ENCODE measurements at places on chromosomes 2 and 18. TPM values are rescaled to one million over a fixed set of nuclear protein-coding genes. Genes with fewer than 3 reads are reported as not detected.

DNA sequence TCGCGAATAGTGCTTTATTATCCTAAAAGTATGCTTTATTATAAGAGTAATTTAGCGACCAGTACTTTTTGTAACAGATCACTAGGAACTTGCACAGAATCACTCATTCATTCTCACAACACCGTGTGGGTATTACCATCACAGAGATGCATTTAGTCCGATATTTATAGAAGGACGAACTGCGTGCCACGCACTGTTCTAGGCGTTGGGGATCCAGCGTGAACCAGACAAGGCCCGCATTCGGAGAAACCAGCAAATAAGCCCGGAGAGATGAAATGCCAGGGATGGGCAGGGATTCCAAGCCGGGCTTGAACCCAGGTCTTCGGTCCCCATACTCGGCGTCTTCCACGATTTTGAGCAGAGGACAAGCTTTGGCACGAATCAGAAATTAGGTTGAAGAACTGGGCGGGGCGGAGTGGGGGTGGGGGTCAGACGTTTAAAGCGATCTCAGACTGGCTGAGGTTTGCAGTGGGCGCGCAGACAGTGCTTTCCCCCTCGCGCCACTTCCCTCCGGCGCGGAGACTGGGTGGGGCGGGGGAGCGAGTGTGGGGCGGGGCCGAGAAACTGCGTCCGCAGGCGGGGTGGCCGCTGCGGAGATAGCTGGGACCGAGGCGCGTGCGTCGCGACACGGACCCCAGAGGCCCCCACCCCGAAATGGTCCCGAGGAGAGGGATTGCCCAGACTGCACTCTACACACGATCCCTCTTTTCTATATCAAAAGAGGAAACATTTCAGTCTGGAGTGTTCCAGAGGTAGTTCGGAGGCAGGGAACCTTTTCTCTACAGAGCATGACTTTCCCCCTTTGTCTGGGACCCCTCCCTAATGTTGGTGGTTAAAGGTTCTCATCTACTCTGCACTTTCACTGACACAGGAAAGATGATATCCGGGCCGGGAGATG lies 1.1 kb upstream of the CXCR4 start:
- H3K36me3 ChIP-seq = peaks cover 34% of the 10 kb centered on the region
- H3K27me3 ChIP-seq = peaks cover 6% of the 10 kb centered on the region
- H3K4me1 ChIP-seq = peaks cover 50% of the 10 kb centered on the region
- peak overlapping the region; percentile 98 for H3K4me3 ChIP-seq
- peak; percentile 94 for DNase-seq

- DNase-seq = no peak
- no peaks in the 10 kb centered on the region for H3K4me1 ChIP-seq
- H3K36me3 ChIP-seq = no peaks in the 10 kb centered on the region
- H3K27ac ChIP-seq = no peak overlapping the region
- H3K4me3 ChIP-seq = no peak overlapping the region
Observed at GRCh38 chr2:185255566-185255965, 483.0 kb upstream of the FSIP2 start.

DNA sequence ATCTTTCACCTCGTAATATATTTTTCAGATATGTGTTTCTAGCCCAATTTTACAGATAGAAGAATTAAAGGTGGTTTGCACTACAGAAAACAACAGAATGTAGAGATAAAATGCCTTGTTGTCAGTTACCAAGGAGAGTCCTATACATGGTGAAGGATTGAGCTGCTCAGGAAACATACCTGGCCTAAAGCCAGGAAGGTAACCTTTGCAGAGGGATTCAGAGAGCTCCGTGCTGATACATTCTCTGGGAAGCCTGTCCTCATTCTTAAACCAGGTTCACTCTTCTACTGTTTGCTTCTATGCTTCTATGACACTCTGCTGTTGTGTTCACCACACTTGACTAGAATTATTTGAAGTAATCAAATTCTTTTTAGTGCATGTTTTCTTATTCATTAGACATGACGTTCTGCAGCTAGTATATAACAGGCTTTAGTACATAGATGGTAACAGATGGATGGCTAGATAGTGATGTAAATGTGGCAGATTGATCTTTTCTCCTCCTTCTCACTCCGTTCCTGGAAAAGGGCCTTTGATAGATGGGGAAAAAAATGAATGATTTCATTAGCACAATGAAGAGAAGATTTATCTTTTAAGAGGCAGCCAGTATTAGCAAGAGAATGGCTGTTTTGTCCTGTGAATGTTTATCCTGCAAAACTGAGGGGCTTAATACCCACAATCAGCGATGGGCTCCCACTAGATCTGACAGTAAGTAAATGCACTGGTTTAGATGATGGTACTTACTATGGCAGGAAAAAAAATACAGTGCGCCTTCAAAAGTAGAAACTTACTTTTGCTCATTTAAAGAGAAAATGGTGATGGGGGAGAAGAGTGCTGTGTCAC lies 589.6 kb upstream of the FAM98A start:
- H3K4me3 ChIP-seq = no peak overlapping the region
- no peaks in the 10 kb centered on the region for H3K36me3 ChIP-seq
- no peak for DNase-seq
- H3K4me1 ChIP-seq = no peaks in the 10 kb centered on the region
- H3K27ac ChIP-seq = no peak overlapping the region

DNA sequence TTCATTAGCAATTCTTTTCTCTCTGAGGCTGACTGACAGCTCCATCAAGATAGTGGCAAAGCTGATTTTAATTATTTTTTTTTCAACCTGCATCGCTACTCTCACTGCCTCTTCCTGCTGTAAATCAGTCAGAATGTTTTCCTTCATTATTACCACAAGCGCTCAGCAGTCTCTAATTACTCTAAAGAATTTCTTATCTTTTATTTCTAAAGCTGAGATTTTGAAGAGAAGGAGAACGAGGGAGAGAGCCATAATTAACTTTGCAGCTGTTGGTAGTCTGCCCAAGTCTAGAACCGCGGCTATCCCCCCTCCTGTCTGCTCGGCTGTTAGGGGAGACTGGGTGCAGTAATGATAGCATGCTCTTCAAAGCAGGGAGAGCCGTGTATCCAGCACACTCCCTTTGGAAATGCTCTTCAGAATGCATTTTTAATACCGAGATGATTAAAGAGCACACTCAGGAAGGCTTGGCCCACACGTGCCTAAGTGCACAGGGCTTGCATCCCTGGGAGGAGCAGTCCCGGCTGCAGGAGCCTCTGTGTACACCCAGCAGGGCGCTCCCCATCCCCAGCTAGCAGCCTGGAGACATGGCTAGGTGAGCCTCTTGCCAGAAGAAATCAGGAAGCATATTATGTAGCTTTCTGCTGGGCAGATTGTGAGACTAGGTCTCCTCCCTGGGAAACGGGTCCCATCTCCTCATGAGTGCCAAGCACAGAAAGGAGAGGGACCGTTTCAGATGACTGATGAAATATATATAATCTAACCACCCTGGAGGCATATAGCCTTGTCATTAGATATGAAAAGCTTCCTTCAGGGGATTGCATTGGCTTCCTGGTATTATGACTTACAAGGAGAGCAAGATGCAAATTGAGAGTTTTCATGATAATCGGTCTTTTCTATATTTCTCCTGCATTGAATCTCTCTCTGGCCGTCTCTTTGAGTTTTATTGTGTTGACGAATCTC lies 555.2 kb downstream of the CMPK2 start:
- no peak for DNase-seq
- no peaks in the 10 kb centered on the region for H3K4me1 ChIP-seq
- no peaks in the 10 kb centered on the region for H3K27me3 ChIP-seq
- no peaks in the 10 kb centered on the region for H3K36me3 ChIP-seq

DNA sequence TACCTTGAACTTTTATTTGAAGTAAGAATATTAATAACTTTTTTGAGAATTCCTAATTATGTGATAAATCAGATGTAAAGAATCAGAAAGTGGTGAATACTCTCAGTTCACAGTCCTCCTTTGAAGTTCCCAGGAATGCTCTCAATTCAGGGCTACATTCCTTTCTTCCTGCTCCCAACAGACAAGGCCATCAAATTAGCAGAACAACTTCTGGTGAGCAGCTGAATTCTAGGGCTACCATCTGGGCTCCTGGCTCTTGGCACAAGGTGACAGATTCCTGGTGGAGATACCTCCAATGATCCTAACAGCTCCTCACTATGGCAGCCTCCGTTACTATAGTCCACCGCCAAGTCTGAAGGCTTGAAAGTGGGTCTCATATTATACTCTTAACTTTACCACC lies 37.8 kb upstream of the OLA1 start:
- no peak overlapping the region for H3K27ac ChIP-seq
- H3K36me3 ChIP-seq = no peaks in the 10 kb centered on the region
- no peak overlapping the region for H3K4me3 ChIP-seq
- peaks cover 4% of the 10 kb centered on the region for H3K4me1 ChIP-seq

GRCh38 chr18:64219517-64219916 lies 70.6 kb upstream of the LINC00305 start:
- H3K4me3 ChIP-seq = no peak overlapping the region
- no peaks in the 10 kb centered on the region for H3K36me3 ChIP-seq
- no peaks in the 10 kb centered on the region for H3K4me1 ChIP-seq
- no peak overlapping the region for H3K27ac ChIP-seq
- no peak for DNase-seq
- H3K27me3 ChIP-seq = no peaks in the 10 kb centered on the region

GRCh38 chr2:128474036-128474955 lies 155.6 kb upstream of the HS6ST1 start:
- no peak overlapping the region for H3K4me3 ChIP-seq
- peaks cover 8% of the 10 kb centered on the region for H3K36me3 ChIP-seq
- H3K4me1 ChIP-seq = peaks cover 21% of the 10 kb centered on the region

DNA sequence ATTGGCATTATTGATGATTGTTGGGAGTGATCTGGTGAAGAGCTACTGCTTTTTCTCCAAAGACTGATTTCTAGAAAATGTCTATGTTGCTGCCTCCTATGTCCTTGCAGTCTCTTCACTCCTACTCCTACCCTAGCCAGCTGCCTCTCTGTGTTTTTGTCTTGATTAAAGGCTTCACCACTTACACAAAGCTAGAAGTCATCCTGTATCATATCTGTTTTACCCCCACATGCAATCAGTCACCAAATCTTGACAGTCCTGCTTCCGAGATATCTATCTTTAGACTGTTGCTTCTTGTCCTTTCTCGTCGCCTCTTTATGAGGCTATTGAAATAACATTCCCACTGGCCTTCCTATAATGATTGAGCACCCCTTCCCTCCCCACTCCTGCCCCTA lies 84.5 kb upstream of the ITGA4 start:
- peaks cover 27% of the 10 kb centered on the region for H3K4me1 ChIP-seq
- H3K27ac ChIP-seq = no peak overlapping the region
- H3K36me3 ChIP-seq = peaks cover 5% of the 10 kb centered on the region

DNA sequence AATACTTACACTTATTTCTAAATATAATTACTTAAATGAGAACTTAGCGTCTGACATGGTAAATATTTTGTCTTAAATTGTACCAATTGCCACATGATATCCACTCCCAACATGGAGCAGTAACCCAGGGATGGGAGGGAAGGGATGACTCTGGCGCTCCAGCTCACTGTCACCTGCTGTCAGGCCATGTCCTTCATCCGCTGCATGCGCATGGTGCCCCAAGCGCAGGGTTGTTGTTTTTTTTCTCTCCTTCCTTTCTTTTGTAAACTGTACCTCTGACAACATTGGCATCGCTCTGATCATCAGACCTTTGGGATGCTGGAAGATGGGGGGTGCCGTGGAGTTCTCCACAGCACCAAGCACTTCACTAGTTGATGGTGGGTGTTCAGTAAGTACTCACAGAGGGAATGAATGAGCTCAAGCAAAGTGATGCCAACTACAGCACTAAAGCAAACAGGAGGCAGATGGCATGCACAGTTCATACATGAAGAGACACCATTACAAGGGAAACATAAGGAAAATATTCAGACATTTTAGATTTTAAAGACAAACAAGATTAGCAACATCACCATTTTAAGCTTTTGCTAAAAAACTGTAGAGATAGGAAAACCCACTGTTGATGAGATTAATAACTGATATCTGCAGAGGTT lies 247.8 kb downstream of the GBX2 start:
- no peak overlapping the region for H3K4me3 ChIP-seq
- H3K36me3 ChIP-seq = no peaks in the 10 kb centered on the region

DNA sequence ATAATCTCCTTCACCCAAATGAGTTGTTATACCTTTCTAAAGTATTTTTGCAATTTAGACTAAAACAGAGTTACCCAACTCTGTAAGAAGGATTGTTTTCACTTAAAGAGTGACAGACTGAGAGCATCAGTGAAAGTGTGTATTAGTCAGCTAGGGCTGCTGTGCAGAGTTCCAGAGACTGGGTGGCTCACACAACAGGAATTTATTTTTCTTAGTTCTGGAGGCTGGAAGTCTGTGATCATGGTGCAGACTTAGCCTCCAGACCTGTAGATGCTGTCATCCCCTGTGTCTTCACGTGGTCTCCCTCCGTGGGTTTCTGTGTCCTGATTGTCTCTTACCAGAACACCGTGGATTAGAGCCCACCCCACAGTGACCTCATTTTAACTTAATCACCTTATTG lies 40.0 kb downstream of the BCL2L11 start:
- H3K36me3 ChIP-seq = peaks cover 32% of the 10 kb centered on the region
- H3K27me3 ChIP-seq = no peaks in the 10 kb centered on the region
- DNase-seq = no peak

DNA sequence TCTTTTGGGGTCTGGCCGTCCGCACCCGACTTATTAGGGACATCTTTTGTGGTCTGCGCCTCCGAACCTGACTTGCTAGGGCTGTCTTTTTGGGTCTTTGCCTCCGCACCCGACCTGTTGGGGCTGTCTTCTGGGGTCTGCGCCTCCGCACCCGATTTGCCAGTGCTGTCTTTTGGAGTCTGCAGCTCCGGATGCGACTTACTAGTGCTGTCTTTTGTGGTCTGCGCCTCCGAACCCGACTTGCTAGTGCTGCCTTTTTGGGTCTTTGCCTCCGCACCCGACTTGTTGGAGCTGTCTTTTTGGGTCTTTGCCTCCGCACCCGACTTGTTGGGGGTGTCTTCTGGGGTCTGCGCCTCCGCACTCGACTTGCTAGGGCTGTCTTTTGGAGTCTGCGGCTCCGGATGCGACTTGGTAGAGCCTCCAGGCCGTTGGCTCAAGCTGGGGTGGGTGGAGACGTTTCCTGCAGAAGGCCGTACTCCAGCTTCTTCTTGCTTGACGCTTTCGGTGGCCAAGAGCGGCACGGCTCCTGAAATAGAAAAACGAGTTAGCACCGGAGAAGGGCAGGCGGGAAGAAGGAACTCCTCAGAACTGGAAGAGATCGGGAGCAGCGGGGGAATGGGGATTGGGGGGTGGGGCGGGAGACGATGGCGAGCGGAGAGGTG lies 498 bp downstream of the TGOLN2 start:
- peaks cover 56% of the 10 kb centered on the region for H3K36me3 ChIP-seq
- H3K4me1 ChIP-seq = peaks cover 42% of the 10 kb centered on the region
- peak; percentile 79 for DNase-seq
- H3K4me3 ChIP-seq = peak overlapping the region; percentile 97

- H3K27ac ChIP-seq = no peak overlapping the region
- H3K4me3 ChIP-seq = no peak overlapping the region
- peaks cover 9% of the 10 kb centered on the region for H3K27me3 ChIP-seq
- no peaks in the 10 kb centered on the region for H3K36me3 ChIP-seq
Observed at GRCh38 chr18:49844903-49845302, 31.6 kb upstream of the ACAA2 start.

- H3K4me3 ChIP-seq = no peak overlapping the region
- H3K4me1 ChIP-seq = peaks cover 29% of the 10 kb centered on the region
- DNase-seq = no peak
- H3K27ac ChIP-seq = no peak overlapping the region
- peaks cover 5% of the 10 kb centered on the region for H3K27me3 ChIP-seq
- H3K36me3 ChIP-seq = peaks cover 6% of the 10 kb centered on the region
Observed at GRCh38 chr2:165790466-165790865, 3.6 kb downstream of the GALNT3 start.

GRCh38 chr2:42021464-42021863 lies 26.4 kb upstream of the PKDCC start:
- no peak overlapping the region for H3K27ac ChIP-seq
- H3K4me1 ChIP-seq = no peaks in the 10 kb centered on the region
- no peak for DNase-seq
- H3K4me3 ChIP-seq = no peak overlapping the region

PLEK gene
- total RNA-seq = 4.7 TPM

ATP6V1C2 gene
- not detected for total RNA-seq

ALPI gene
- not detected for total RNA-seq

WDCP gene
- 24.1 TPM for total RNA-seq

TMEM237 gene
- 24.0 TPM for total RNA-seq

ANKRD53 gene
- total RNA-seq = not detected

Measured in activated CD8-positive, alpha-beta T cell treated with anti-CD3 and anti-CD28 coated beads, Interleukin-2, amount 10 ng/mL, durations not matched to agents 7 days and 5 days (primary cell).